ENCODE measurements at places on chromosomes 2 and 18. TPM values are rescaled to one million over a fixed set of nuclear protein-coding genes. Genes with fewer than 3 reads are reported as not detected.

- DNase-seq, result no peak
Measured at GRCh38 chr2:119337749-119338148, 28.9 kb downstream of the C2orf76 start.

- DNase-seq, result no peak
Measured at GRCh38 chr18:12373116-12373770, 3.8 kb downstream of the AFG3L2 start.

GRCh38 chr2:179936654-179937053 lies 70.4 kb downstream of the CWC22 start:
- no peak for DNase-seq

GRCh38 chr2:86498468-86499260 lies 57.5 kb downstream of the KDM3A start:
- DNase-seq, result no peak

DNA sequence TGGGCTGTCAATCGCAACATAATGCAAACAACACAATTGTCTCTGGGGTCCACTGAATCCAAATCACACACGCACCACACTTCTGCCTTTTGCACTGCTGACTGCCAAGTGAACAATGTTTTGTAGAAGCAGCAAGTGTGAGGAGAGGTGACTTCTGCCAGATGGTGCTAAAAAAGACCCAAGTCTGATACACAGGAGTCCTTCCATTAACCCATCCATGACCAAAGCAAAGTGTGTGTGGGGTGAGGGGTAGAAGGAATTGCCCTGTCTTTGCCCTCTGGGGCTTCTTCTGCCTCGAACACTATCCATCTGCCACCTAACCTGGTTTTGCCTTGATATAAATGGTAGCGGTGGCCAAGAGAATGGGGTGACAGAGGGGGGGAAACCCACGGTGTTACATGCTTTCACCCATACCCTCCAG lies 50.0 kb downstream of the C2orf42 start:
- no peak for DNase-seq

GRCh38 chr2:235834781-235835180 lies 333.4 kb downstream of the GBX2 start:
- DNase-seq, result no peak

- no peak for DNase-seq
Measured at GRCh38 chr2:60719331-60719730, 36.7 kb upstream of the PAPOLG start.

- DNase-seq, result no peak
Measured at GRCh38 chr2:46520130-46520711, 40.9 kb downstream of the TMEM247 start.

DNA sequence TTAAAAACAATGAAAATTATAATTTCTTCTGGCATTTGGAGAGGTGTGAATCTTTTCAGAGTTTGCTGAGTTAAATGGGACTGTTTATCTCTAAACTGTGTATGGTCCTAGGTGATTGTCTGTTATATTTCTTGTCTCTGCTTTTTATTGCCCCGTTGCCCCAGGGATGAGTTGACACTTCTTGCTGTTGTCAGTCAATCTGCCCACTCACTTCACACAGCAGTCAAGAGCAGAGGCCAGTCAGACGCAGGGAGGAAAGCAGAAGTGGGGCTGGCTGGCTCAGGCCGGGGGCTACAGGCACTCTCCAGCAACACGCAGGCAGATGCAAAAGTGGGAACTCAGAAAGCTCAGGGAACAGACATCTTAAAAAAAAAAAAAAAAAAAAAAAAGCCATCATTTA lies 365.2 kb downstream of the CLIP4 start:
- no peak for DNase-seq

DOK6 gene
- total RNA-seq, result 28.6 TPM

All from tibial nerve (tissue), 4 donors.